ENCODE measurements at places on chromosomes 4 and X. TPM values are rescaled to one million over a fixed set of nuclear protein-coding genes. Genes with fewer than 3 reads are reported as not detected.

DNA sequence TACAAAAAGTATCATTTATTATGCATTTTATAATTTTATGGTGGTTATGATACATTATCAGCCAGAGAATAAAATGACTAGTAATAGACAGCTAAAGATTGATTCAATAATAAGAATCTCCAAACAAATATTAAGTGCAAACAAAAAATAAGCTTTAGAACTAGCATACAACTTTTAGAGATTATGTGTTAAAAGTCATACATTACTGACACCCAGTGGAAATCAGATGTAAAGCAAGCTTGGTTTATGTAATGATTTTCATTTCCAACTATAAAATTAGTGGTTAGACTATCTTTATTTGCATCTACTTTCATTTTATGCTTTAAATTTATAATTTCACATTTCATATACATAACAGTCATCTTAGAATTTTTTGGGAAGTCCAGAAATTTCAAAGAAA lies 57.7 kb downstream of the IL13RA2 start:
- DNase-seq: no peak

GRCh38 chr4:114921790-114922591 lies 191.4 kb downstream of the NDST4 start:
- DNase-seq: no peak

GRCh38 chr4:184669251-184669650 lies 19.7 kb downstream of the PRIMPOL start:
- DNase-seq: no peak

The EREG gene
- total RNA-seq: 4.1 TPM

The RAB9B gene
- 0.74 TPM for total RNA-seq

Data from mesenteric fat pad (tissue), 1 donor.